AG08396 (cell line): ENCODE measurements at places on chromosomes 12 and 14.

DNA sequence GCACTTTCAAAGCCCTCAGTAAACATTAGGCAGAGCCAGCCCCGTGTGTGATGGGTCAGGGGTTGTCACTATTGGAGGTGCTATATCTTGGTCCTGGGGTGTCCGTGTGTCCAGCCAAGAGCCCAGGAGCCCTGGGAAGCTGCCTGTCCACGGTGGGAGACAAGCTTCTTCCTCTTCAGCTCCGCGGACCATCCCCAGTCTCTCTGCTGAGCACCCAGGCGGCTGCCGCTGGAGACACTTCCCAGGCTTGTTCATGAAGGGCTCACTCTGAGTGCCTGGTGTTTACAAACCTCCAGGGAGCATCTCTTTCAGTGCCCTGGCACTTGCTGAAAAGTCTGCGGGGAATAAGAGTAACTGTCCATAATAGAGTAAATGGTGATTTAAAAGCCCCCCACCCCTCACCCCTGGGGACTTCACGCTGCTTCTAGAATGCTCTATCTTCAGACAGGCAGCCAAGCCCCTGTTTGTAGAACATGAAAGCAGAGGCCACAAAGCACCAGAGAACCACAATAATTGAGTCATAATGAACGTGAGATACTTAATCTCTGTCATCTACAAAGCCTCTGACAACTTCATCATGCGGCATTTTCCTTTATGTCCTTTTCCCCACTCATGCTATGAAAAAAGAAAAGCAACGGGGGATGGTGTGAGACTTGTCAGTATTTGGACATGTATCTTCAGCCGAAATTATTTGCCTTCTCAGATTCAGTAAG lies 178.6 kb downstream of the TMEM132C start:
- DNase-seq, result no peak

DNA sequence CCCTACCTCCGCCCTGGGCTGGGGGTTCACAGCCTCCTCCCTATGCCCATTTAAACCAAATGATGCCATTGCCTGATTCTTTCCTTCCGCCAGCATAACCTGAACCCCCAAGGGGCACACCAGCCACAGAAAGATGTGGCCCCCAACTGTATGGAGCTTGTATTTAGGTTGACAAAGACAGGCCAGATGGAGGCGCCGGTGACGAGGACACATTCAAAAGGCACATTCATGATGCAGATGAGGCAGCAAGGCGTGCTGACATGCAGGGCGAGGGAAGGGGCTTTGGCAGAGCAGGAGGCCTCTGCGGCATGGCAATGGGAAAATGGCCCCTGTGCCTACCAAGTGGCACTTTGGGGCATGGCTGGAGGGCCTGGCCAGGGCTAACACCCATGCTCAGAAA lies 112.2 kb downstream of the RFLNA start:
- no peak for DNase-seq

DNA sequence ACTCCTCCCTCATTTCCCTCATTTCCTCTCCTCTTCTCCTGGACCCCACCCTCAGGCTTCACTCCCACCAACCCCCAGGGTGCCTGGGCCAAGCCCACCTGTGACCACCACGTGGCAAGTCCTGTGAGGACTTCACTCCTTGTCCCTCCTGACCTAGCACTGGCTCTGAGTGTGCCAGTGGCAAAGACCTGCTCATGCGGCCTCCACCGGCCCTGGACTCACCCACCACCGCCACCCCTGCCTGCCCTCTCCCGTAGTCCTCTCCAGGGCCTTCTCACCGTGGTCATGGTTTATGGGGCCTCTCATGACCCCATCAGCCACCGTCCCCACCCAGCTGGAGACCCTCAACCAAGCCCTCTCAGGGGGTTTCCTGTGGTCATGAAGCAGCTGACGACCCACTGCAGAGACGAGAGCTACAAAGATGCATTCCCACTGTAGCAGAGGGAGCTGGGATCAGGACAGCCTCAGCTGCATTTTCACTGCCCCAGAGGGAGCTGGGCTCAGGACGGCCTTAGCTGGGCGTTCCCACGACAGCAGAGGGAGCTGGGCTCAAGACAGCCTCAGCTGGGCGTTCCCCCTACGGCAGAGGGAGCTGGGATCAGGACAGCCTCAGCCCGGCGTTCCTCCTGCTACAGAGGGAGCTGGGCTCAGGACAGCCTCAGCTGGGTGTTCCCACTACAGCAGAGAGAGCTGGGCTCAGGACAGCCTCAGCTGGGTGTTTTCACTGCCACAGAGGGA lies 3.2 kb upstream of the C14orf180 start:
- DNase-seq, result no peak

DNA sequence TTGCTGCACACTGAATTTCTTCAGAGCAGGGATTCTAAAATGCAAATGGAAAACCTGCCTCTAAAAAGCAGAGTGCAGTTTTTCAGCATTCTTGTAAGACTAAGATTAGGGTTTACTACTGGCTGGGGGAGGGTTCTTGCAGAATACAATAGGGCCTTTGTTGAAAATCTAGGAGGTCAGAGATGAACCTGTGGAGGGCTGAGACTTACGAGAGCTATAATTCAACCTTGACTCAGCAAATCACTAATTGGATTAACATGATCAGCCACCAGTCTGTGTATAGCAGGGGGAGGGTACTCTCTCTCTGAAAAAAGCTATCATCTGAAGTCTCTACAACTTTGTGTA lies 92.6 kb upstream of the HIF1A start:
- no peak for DNase-seq

DNA sequence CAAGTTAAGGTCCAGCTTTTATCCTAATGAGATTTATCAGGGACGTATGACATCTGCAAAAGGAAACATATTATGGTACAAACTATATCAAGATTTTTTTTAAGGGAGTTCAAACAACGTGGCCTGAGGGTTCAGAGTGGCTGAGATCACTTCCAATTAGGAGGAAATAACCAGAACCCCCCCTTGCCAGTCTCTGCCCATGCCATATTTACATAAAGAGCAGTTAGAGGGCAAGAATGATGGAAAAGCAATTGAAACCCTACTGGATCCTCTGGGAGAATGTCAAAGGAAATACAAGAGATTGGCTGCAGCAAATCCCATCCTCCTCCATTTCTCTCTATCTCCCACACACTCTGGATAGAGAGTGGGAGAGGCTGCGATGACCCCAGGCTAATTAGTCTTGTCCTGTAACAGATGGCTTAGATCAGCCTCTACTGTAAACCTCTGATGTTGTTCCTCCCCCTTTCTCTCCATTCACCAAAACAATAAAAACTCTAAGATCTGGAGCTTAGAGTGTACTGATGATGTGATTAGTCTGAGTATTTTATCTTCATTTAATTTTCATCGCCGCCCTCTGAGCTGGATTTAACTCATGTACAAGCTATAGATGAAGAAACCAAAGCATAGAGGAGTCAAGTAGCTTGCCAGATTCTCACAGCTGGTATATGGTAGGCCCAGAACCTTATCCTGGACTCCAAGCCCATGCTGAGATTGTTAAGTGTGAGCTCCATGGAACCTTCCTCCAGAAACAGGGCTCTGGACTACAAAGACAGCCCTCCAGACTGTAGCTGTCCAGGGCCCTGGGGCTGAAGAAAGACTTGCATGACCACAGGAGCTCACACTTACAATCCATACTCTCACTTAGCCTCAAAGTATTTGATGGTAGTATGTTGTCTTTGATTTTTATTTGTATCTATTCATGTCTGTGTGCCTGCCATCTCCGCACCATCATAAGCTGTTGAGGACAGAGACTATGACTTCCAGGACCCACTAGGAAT lies 54.1 kb upstream of the GNG2 start:
- no peak for DNase-seq

GRCh38 chr12:99099786-99100185 lies 454.7 kb downstream of the APAF1 start:
- DNase-seq, result no peak

DNA sequence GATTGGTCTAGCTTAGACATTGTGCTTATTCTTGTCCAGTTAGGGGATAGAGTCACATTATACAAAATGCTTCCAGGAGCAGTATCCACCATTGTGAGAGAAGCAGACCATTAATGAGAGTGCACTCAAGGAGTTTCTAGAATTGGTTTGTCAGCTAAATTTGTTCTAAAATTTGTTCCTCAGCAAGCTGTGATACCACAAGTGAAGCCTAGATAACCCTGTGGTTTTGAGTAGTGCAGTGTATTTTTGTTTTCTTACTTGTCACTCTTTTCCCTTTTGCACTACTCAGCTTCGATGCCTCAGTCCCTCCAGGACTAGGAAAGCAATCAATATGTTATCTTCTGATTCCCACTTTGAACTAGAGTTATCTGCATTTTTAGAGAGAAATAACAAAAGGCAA lies 42.5 kb upstream of the AKAP6 start:
- no peak for DNase-seq

GRCh38 chr14:70616646-70617045 lies 16.2 kb upstream of the MED6 start:
- DNase-seq, result no peak

DNA sequence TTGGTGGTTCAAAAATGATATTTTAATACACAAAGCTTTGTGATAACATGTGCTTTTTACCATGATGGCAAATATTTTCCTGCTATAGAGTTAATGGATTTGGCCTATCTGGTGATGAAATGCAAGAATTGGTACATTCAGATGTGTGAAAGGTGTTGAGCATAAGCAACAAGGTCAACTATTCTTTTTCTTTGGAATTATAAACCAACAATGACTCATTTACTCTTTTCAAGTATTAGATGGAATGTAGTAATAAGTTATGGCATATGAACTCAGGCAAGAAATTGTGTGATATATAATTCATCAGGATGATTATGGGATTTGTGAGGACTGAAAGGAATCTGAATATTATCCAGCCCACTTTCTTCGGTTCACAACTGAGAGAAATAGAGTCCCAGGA lies 471.4 kb downstream of the ETNK1 start:
- no peak for DNase-seq

- DNase-seq, result no peak
Measured at GRCh38 chr12:103028881-103029639, 71.6 kb downstream of the ASCL1 start.

DNA sequence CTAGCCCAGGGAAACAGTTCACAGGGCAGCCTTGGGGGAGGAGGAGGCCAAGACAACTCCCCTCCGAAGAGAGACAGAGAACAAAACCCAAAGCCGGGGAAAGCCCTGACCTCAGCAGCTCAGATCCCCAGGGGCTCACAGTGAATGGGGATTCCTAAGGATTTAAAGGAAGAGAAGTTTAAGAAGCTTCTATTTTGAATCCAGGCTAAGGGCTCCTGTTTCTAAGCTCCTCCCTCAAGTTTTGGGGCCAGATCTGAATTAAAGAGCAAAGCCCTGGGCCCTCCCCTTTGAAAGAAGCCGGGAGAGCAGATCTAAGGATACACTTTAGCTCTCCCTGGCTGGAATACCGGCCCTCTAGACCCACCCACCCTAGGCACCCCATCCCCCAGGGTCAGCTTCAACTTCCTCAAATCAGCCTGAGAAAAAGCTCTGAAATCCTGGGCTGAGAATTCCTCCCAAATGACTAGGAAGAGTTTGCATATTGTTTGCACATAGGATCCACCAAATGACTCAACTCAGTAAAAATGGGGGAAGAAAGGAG lies 3.9 kb downstream of the KDM2B start:
- DNase-seq, result peak; percentile 84

DNA sequence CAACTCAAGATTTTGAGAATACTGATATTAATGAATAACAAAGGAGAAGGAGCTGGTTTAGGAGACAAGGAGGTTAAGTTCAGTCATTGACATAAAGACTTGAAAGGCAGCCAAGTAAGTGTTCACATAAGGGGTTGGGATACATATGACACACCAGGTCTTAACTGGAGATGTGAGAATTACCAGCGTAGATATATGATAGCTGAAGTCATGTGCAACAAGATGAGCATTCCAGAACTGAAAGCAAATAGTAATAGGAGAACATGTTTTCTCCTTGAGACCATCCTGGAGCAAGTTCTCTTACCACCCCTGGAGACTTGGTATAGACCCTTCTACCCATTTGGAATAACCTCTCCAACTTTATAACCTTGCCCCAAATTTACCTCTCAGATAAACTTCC lies 43.3 kb upstream of the NPFF start:
- no peak for DNase-seq

- DNase-seq, result peak; percentile 83
Measured at GRCh38 chr14:88492272-88493089, 62.3 kb downstream of the PTPN21 start.

GRCh38 chr14:21455592-21455911 lies 371 bp downstream of the CHD8 start:
- DNase-seq, result no peak

DNA sequence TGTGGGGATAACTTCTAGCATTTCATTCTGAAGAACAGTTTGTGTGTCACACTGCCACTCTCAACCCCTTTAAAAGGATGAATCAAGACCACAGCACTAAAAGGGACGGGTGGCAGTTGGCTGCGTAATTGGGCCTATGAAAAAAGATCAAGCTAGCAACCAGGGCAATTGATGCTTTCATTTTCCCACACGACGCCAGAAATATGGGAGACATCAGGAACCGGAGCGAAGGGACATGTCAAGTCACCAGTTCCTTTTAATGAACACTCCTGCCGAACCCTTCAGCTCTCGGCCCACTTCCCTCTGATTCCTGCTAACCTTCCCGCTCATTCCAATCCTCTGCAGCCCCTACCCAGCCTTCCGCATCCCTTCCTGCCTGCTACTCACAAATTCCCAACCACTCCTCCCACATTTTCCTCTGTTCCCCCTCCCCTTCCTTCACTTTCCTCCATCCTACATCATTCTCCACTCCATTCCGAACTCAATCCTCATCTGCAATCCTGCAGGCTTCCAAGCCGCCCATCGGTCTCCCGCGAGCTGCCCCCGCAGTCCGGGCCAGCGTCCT lies 753 bp downstream of the CSRNP2 start:
- DNase-seq, result peak; percentile 41

- no peak for DNase-seq
Measured at GRCh38 chr12:2791089-2791488, 3.7 kb upstream of the FKBP4 start.

DNA sequence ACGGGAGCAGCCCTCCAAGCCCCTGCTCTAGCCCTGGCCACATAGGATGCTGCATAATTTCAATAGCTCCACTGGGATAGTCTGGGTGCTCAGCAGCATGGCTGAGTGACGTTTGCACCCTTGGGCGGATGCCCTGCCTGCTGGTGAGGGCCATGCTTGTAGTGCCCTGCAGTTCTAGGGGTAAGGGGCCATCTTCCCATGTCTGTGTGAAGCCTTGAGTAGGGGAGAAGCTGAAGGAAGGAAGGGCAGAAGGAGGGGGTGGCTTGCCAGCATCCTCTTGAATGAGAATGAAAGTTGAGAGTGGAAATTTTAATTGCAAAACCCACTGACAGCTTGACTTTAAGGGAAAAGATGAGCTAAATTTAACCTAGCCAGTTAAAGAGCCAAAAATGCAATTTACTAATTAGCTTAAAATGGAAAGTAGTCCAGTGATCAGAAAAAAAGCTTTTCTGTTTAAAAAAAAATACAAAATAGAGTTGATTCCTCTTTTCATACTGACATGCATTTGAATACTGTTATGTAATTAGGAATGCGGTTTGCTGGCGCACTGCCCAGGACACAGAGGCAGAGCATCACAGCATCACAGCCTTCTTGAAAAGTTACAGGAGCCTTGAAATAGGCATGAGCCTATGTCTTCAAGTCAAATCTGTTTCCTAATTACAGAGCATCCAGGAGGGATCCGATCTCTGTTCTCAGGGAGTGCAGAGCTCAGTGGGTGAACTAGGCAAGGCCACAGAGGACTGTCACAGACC lies 18.5 kb upstream of the EML1 start:
- DNase-seq, result no peak

- DNase-seq, result no peak
Measured at GRCh38 chr14:28398506-28398905, 368.1 kb upstream of the FOXG1 start.

- DNase-seq, result no peak
Measured at GRCh38 chr12:101086490-101087135, 123.4 kb downstream of the SLC5A8 start.
